ENCODE measurements at places on chromosomes 1 and 21.

- no peak for DNase-seq
These were observed 5.8 kb upstream of the TGFB2 start for GRCh38 chr1:218339267-218339831.

DNA sequence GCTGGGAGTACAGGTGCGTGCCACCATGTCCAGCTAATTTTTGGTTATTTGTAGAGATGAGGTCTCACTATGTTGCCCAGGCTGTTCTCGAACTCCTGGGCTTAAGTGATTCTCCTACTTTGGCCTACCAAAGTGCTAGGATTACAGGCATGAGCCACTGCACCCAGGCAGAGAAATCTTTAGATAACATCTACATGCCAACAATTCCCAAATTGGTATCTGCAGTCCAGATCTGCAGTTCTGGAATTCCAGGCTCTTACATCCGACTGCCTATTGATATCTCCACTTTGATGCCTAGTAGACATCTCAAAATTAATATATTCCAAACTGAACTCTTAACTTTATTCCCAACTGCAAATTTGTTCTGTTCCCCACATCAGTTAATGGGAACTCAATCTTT is 23.3 kb downstream of the INAVA start:
- DNase-seq = no peak

GRCh38 chr1:51664421-51665240 is 47.7 kb downstream of the OSBPL9 start:
- DNase-seq = no peak

DNA sequence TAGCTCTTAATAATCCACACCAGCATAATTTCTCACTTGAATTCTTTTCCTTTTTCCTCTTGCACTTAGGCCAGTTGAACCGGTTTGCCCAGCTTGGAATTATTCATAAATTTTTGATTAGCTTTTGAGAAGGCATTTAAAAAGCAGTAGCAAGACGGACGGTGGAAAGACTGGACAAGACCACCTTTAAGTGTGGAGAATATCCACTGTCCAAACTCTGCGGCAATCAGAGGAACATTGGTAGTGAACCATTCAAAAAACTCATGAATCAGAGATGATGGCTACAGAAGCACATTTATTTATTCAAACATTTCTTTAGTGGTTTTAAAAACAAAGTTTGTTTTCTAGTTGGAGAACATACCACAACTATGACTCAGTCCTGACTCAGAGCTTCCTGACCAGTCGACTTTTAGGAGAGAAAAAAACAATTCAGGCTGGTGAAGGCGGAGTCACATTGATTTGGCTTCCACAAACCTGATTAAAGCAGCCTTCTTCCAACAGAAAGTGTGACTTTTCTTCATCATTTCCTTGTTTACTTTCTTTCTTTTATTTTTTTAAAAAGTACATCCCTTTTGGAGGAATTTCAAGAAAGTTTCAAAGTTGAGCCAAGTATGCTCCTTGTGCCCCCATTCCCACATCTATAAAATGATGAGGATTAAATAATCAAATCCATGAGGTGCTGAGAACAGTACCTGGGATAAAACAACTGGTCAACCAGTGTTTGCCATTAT is 128.8 kb downstream of the ADSS2 start:
- no peak for DNase-seq

DNA sequence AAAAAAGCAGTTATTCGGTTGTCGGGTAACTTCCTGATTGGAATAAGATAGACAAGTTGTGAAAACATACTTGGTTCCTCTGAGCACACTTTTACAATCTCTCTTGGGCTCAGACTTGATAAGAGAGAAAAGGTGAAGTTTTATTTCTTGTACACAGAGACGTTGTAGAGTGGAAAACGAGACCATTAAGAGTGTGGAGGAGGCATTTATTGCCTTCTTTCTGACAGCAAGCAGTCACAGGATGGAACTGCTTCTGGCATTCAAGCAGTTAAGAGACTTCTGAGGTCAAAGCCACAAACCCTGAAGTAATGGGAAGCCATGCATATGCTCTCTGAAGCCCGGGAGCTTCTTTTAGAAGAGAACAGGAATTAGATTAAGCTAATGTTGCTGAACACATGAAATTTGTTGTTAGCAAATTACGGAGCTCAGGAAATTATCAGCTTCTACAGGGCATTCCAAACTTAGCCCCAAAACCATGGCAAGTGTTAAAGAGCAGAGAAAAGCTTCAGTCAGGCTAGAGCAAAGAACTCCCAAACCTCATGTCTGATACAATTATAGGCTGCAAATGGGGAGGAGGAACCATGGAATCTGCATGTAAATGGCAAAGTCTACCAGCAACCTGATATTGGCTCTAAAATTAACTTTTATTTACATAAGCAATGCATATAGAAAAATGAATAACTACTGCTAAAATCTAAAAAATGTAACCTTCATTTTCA is 26.0 kb downstream of the S1PR1 start:
- no peak for DNase-seq

DNA sequence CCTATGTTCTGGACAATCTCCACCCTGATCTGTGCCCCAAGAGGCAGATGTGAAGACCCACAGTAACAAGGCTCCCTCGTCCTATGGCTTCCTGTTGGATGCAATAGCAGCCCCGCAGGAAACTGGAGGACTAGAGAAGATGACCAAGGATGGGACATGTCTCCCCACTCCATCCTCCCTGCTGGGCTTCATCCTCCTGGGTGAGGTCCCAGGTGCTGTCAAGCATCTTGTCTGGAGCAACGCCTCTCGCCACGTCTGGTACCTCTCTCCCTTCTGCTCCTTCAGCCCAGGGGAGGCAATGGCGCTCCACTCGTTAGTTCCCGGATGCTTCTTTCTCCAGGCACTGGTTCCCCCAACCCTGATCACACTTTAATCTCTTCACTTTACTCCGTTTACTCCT is 11.1 kb downstream of the HSF2BP start:
- no peak for DNase-seq

DNA sequence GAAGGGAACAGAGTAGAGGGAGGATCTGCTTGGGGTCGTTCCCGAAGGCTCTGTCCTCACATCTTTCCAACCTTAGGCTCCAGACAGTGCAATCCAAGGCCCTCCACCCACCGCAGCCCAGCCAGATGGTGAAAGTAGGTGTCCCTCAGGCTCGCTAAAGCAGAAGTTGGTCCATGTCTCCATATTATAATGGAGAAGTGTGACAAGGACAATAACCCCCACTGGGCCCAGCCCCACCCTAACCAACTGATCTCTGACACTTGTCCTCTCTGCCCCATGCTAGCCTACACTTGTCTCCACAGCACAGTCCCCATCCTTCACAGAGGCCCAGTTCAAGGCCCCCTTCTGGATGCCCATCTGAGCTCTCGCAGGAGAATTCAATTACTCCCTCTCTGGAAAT is 48.7 kb downstream of the DMAP1 start:
- no peak for DNase-seq

DNA sequence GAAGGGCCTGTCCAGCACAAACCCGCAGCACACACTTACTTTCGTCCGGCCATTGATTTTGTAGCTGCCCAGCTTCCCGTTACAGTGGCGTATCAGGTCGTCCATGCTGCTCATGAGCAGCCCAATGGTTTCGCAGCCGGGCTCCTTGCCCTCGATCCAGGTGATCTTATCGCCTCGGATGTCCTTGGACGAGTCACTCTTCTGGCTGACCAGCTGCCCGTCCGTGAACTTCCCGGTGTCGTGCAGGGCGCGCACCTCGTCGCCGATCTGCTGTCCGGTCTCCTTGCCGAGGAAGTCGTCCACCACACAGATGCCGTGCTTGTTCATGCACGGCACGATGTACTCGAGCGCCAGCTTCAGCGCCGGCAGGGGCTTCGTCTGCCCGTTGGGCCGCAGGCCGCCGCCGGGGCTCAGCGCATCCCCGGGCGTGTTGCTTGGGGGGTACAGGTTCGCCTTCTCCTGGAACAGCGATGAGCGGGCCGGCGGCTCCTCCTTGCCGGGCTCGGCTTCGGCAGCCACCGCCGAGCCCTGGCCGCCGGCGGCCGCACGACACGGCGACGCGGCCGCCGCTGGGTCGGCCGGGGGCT is 1.0 kb downstream of the EGLN1 start:
- peak; percentile 12 for DNase-seq

DNA sequence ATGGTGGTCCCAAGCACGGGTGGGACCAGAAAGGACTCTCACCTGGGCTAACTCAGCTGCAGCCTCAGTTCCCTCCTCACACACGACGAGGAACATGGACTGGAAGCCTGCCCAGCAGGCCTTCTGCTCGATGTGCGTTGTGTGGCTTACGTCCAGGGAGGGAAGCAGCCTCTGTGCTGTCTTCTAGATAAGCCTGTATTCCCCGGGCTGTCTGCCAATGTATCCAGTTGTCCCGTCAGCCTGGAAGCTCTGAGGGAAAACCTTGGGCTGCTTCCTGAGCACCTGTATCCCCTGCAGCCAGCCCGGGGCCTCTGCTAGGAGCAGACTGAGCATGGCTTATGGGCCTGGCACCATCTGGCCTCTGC is 10.5 kb downstream of the PCSK9 start:
- no peak for DNase-seq

DNA sequence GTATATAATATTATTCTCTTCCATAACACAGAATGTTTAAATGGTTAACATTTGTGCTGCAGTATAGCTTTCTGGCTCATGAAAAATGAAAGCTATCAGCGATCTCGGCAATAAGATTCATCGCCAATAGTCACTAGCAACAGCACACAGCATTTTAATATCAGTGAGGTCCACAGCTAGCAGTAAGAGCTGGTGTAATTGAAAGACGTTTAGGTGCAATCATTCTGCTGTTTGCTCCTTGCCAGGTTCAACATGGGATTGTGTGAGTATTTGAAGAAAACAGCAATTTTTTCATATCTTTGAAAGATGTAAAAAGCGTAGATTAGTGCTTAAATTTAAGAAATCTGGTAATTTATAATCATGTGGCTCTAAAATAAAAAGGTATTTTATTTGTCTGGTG is 20.1 kb downstream of the PRKACB start:
- no peak for DNase-seq

DNA sequence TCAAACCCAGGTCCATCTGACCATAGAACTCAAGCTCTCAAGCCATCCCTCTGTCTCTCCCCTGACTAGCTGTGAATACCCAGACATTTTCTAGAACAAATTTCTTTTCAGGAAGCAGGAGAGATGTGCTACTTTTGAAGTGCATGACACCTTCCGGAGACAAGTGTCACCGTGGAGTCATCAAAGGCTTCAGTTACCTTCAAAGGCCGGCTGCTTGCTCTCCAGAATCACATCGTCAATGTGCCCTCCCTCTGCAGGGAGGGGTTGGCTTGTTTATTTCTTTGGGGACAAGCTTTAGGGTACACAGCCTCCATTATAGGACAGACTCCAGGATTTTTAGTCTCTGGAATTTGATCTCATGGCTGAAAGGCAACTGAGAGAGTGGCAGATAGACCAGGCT is 37.7 kb upstream of the IGSF21 start:
- DNase-seq = no peak

GRCh38 chr1:248816042-248816851 is 9.5 kb downstream of the SH3BP5L start:
- DNase-seq = no peak

Measured in stimulated activated CD8-positive, alpha-beta memory T cell treated with anti-CD3 and anti-CD28 coated beads, Interleukin-15, amount 100 ng/mL, for 1 hour (primary cell).